ENCODE measurements at places on chromosomes 2 and 18. TPM values are rescaled to one million over a fixed set of nuclear protein-coding genes. Genes with fewer than 3 reads are reported as not detected.

Gene ATP6V1B1
- total RNA-seq: not detected

Gene RPRM
- not detected for total RNA-seq

Gene CAVIN2
- 282 TPM for total RNA-seq

Gene ZSWIM2
- total RNA-seq: under 0.01 TPM

Gene GPR45
- total RNA-seq: not detected

All from dermis microvascular lymphatic vessel endothelial cell (primary cell).